ENCODE measurements at places on chromosomes 7 and 10. TPM values are rescaled to one million over a fixed set of nuclear protein-coding genes. Genes with fewer than 3 reads are reported as not detected.

Gene CDNF
- 4.1 TPM for total RNA-seq

Gene FZD8
- total RNA-seq = 10.3 TPM

Gene GPR146
- 25.2 TPM for total RNA-seq

Gene LIPM
- not detected for total RNA-seq

Gene TPK1
- 5.3 TPM for total RNA-seq

Gene ADAM12
- 0.82 TPM for total RNA-seq

Gene ADRB1
- total RNA-seq = 65.1 TPM

Gene NUPR2
- not detected for total RNA-seq

Gene CYP2C19
- total RNA-seq = not detected

Gene ZNF117
- total RNA-seq = 3.7 TPM

Gene MKI67
- total RNA-seq = 0.52 TPM

Gene GIMAP1
- total RNA-seq = 7.3 TPM

Gene SPDYE8
- not detected for total RNA-seq

Gene PCLO
- total RNA-seq = 2.9 TPM

Gene CDK5
- 6.9 TPM for total RNA-seq

Data from heart left ventricle (tissue), 16 donors.